ENCODE measurements at places on chromosomes 11 and 22. TPM values are rescaled to one million over a fixed set of nuclear protein-coding genes. Genes with fewer than 3 reads are reported as not detected.
A peak's percentile ranks its signal among the peaks of the same experiment; 100 is the strongest.

- peak; percentile 6 for DNase-seq
Observed at GRCh38 chr11:118614511-118614910, 7.1 kb downstream of the PHLDB1 start.

DNA sequence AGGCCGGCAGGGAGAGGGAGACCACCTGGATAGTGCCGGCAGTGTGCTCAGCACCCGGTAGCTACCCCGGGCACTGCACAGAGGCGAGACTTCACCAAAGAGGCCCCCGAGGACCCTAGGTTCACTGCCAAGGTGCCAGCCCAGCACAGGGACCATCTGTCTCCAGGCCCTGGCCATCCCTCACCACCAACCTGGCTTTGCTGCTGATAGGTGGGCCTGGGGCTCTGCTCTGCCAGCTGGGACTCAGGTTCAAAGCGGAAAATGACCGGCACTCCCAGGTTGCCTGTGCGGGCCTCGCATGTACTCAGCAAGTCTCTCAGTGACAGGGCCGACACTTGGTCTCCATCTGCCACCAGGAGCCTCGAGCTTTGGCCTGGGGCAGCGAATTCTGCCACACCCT is 812.2 kb downstream of the BRD1 start:
- DNase-seq, result no peak

DNA sequence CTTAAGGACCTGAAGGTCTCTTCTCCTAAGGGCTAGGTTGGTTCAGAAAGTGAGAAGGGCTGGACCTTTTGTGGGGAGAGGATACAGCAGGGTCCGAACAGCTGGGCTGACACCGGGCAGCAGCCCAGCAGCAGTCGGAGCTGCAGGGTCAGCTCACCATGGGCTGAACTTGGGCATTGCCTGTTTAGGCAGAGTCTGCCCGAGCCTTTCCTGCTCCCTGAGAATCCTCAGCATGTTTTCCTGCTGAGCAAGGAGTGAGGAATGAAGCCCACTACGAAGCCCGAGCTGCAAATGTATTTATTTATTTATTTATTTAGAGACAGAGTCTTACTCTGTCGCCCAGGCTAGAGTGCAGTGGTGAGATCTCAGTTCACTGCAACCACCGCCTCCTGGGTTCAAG is 83.9 kb downstream of the PTPRJ start:
- DNase-seq, result no peak

Gene OR2D2
- total RNA-seq, result not detected

Gene CHRM1
- not detected for total RNA-seq

Data from left cardiac atrium (tissue), 4 donors.